GM13976 (cell line): ENCODE measurements at places on chromosomes 11 and 22.

- no peak for DNase-seq
Measured at GRCh38 chr22:46596819-46597218, 23.4 kb upstream of the GRAMD4 start.

GRCh38 chr11:38530226-38530625, 1932.2 kb upstream of the RAG2 start:
- no peak for DNase-seq

DNA sequence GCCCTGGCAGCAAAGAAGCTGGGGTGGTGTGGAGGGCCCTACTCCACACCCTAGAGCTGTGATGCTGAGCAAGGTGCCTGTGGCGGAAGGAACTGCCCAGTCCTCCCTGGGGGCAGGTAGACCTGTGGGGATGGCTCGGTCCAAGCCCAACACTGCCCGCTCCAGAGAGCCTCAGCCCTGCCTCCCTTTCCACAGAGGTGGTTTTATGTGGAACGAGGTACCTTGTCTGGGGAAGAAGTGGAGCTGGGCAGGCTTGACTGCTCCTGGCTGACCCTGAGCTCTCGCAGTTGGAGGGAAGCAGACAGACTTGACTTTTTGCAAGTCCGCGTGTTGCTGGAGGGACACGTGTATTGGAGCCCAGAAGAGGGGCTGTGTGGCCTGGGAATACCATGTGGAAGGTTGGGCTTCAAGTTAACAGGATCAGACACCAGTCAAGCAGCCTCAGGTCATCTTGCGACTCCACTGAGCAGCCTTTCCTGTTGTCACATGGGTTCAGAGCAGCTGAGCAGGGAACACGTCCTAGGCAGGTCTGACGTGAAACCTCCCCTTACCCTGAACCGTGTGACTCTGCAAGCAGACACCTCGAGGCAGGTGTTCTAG, 117.7 kb downstream of the CACNA1I start:
- no peak for DNase-seq

DNA sequence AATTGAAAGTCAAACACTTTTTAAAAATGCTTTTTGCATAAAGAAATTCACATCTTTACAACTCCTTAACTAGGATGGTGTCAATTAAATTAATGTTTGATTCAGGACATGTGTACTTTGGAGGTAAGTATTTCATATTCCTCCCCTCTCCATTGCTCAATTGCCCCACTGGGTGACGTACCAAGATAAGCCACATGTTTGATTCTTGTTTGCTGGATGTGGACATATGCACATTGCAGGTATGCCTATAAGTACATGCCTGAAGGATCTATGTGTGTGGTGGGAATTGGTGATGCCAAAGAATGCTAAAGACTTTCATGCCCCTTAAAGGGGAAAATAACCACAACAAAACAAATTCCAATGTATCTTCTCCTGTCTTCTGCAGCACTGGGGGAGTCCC, 5.8 kb downstream of the CD44 start:
- no peak for DNase-seq

DNA sequence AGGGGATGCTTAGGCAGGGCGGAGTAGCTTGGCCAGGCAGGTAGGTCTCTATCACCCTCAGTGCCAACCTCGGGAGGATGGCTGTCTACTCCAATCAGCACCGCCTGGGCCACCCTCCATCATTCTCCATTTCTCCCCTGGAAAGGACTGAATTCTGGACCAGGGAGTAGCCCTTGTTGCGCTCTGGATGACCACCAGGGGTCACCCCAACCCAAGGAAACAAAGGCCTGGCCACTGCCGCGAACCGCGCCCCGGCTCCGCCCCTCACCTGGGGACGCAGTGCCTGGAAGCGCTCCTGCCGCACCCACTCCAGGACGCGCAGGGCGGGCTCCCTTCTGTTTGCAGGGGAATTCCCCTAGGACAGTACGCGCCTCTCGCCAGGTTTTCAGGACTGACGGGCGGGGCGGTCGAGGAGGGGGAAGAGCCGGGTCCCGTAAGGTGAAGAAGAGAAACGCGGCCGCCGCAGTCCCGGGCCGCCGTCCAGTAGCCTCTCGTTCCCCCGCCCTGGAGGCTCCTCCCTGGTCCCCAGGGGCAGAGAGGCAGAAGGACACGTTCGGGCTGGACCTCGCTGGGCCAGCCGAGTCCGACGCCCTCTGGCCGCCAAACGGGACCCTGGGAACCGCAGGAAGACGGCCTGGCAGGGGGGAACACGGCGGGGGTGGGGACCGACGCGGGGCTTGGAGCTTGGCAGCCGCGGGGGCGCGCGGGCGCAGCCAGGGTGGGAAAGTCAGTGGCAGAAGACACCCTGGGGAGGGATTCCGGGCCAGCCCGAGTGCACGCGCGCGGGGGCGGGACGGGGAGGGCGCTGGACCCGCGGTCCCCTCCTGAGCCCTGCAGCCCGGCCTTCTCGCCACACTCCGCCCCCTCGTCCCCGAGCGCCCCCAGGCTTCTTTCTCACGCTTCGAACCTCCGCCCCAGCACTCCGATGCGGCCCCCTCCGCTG, 7.1 kb downstream of the SCN4B start:
- peak; percentile 97 for DNase-seq

GRCh38 chr11:2772544-2773031, 72.8 kb upstream of the KCNQ1OT1 start:
- peak; percentile 20 for DNase-seq

GRCh38 chr11:44780940-44781631, 54.3 kb downstream of the TSPAN18 start:
- DNase-seq, result no peak

DNA sequence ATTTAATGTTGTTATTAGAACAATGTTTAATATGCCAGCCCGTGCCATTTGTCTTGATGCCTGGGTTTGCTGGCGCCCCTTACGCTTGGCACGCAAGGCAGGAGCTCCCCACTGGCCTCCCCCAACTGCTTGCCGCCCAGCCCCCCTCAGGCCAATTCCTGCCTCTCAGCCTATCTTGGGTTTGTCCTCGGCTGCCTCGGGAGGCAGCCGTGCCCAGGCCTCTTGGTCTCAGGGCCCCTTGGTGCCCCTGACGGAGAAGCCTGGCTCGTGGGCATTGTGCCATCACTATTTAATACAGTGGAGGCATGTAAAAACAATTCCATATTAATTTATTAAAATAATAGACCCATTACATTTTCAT, 119.8 kb downstream of the KCNQ1OT1 start:
- no peak for DNase-seq

GRCh38 chr11:93519179-93519578, 24.0 kb downstream of the SMCO4 start:
- DNase-seq, result no peak
